ENCODE measurements at places on chromosomes 6 and 20. TPM values are rescaled to one million over a fixed set of nuclear protein-coding genes. Genes with fewer than 3 reads are reported as not detected.

Gene SLC52A3
- not detected for total RNA-seq

Gene KIF13A
- 43.1 TPM for total RNA-seq

Gene TUBE1
- 31.0 TPM for total RNA-seq

Gene GATA5
- not detected for total RNA-seq

Gene AGPAT4
- total RNA-seq: 6.4 TPM

Gene HLA-DPA1
- not detected for total RNA-seq

Gene TMEM244
- total RNA-seq: not detected

Gene DBNDD2
- 0.30 TPM for total RNA-seq

Gene ZBP1
- not detected for total RNA-seq

Gene RCAN2
- total RNA-seq: not detected

Gene MCUR1
- total RNA-seq: 9.6 TPM

Gene SAMD5
- 0.88 TPM for total RNA-seq

Gene LTA
- not detected for total RNA-seq

Gene IPCEF1
- not detected for total RNA-seq

Data from smooth muscle cell of the umbilical artery (primary cell).